ENCODE measurements at places on chromosomes 5 and 9.

GRCh38 chr9:18056993-18057369, 417.0 kb upstream of the ADAMTSL1 start:
- DNase-seq = no peak

GRCh38 chr5:179367491-179367890, 22.2 kb upstream of the ADAMTS2 start:
- DNase-seq = no peak

DNA sequence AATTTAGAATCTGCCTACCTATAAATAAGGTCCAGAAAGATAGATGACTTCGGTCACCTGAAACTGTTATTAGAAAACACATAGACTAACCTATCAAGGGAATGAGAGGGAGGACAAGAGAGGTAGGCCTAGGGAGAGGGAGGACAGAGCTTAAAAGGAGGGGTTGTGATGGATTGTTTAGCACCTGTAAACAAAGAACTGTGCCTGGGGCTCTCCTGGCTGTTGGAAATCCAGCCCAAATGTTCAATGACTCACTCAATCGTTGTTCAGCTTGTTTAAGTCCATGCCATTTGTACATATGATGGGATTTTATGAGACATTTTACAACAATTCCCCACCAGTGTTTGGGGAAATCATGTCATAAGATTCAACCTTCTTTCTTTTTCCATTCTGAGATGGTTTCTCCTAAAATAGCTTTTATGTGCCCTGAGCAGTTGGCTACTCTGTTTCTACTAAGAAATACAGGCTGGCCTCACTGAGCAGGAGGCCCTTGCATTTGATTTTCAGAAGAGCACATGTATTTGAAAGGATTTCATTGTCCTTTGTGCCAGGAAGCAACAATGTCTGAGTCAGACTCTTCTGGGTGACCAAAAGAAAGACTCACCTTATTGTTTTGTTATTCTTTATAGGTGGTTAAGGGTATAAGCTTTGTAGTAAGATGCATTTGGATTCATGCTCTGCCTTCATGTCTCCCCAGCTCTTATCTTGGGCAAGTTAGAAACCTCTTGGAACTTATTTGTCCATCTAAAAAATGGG, 48.2 kb upstream of the GPR151 start:
- no peak for DNase-seq

DNA sequence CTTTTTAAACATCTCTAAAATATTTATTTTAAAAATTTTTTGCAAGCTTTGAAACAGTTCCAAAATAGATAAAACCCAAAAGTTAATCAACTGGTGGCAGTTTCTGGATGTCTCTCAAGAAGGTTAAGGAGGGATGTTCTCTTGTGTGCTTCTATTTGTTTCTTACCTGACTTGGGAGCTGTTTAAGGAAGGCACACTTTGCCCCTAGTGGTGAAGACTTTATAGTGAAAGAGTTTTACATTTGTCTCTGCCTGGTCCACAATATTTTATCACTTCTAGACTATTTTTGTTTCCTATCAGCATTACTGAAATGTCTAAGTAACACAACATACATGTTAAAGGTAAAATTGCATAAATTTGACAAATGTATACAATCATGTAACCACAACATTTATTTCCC, 552.8 kb downstream of the SEMA5A start:
- no peak for DNase-seq

DNA sequence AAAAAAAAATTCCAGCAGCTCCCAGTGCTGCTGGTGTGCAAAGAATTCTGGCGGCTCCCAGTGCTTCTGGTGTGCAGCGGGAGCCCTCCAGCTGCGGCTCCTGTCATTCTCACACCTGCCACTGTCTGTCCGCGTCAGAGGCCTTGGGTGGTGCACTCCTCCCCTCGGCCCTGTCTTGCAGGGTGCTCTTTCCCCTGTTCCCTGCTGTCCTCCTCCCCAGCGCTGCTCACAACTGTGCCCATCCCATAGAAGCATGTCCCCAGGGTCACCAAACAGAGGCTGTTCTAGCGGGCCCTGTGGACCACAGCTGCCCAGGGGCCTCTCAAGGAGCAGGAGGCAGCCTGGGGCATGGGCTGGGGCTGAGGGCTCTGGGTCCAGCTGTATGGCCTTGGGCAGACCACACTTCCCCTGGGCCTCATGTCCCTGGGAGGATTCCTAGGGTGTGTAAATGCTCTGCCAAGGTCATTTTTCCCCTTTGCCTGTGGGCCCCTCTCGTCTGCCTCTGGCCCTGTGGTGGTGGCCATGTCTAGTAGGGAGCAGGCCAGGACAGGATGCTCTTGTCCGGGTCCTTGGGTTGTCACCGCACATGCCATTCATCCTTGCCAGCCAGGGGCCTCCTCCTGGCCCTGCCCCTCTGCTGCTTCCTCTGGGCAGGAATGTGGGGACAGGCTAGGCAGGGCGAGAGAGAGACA, 68.2 kb downstream of the PHF2 start:
- DNase-seq = no peak

DNA sequence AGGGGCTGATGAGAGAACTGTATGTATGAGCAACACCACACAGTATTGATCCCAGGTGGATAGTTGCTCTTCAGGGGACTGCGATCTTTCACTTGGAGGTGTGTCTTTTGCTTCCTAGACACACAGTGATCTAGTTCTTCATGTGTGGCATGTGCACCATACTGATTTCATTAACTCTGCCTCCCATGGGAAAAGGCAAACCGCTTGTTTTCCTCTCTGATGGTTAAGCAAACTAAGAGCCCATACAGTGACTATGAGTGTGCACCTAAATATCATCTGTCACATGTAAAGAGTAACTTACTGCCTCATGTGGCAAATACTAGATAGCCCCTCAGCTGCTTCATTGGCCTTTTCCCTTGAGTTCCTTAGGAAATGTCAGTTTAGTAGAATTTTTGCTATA, 147.3 kb downstream of the TLE4 start:
- DNase-seq = no peak

- DNase-seq = no peak
These were observed 58.2 kb upstream of the CKS2 start for GRCh38 chr9:89252651-89253267.

DNA sequence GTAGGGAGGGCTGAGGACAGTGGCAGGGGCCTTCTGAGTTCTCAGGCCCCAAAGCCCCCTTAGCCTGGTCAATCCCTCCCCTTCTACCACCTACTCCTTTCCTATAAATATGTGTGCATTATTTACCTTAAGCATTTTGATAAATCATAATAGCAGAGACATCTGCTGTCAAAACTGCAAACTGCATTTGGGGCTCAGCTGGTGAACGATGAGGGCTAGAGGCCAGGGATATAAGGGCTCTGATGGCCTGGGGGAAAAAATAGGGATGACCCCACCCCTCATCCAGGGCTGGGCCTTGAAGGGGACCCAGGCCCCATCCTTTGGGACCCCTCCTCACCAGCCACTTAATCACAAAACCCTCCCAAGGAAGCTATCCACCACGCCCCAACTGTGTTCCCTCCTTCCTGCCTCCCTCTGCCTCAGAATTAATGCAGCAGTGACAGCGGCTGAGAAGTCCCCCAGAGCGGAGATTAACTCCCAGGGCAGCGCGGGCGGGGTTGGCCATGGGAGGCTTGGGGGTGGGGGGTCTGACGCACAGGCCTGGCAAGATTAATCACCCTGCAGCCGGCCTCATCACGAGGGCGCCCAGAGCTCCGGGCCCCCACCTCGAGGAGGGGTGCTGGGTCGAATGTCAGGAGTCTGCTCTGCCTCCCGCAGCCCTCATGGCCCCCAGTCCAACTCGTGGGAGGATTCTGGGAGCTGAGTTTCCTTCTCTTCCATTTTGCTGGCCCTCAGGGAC, 42.1 kb downstream of the CXXC5 start:
- DNase-seq = no peak

DNA sequence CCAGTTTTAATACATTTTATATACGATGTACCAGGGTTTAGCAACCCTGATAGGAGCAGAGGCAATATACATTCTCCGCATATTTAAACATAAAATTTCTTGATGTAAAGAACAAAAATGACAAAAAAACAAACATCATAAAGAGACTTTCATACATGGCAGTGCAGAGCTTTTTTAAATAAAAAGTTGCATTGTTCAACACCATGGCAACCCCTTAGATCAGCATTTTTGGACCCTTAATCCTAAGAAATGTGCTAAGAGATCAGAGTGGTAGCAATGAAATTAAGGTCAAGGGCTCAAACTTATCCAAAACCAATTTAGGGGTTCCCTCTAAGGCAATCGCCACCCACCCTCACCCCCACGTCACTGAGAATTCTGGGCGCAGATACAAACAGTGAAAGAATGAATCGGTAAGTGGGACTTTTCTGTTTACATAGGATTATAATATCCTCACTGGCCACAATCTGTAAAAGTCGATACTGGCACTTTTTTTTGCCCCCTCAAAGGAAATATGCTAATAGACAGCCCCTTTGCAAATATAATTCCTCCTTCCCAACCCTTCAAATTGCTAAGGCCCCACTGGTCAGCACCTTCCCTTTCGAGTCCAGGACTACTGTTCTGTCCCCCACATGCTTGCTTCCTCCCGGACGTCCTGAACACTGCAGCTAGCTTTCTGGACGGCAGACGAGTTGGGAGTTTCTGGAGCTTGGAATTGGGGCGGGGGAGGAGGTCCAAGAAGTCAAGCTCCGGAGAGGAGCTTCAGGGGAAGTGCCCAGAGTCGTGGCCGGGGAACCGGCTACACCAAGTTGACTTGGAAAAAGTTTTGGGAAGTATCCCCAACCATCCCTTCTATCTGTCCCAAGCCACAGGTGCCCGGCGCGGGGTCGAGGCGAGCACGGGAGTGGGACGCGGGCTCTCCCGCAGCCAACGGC, 2.2 kb downstream of the GAS1 start:
- DNase-seq = no peak

- no peak for DNase-seq
These were observed 12.4 kb downstream of the TNFAIP8 start for GRCh38 chr5:119368238-119368630.

- DNase-seq = no peak
These were observed 23.3 kb downstream of the PITX1 start for GRCh38 chr5:135010502-135011354.

DNA sequence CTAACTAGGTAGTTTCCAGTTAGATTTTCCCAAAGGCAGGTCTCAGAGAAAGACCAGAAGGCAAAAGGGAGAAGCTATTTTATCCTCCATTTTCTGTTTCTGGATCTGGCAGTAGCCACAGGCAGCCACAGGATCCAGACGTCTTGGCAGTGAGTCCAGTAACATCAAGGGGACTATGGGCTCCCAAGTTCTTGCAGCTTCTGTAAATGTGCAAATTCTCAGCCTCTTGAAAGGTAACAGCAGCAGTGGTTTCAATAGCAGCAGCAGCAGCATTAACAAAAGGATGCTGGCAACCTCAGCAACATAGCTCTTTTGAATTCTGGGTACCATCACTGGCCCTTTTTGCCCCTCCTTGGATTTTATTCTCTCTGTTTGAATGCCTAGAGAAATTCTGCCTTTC, 27.1 kb upstream of the IL33 start:
- no peak for DNase-seq

GRCh38 chr5:112263469-112263868, 155.6 kb downstream of the EPB41L4A start:
- DNase-seq = no peak

Data from NCI-H2107 (cell line).